ENCODE measurements at places on chromosomes 3 and 15. TPM values are rescaled to one million over a fixed set of nuclear protein-coding genes. Genes with fewer than 3 reads are reported as not detected.

- no peak for DNase-seq
Measured at GRCh38 chr15:40826423-40827075, 2.0 kb downstream of the PPP1R14D start.

Gene CLSTN2
- total RNA-seq: 3.1 TPM

- no peak for DNase-seq
Measured at GRCh38 chr15:42279234-42279723, 6.0 kb upstream of the TMEM87A start.

Gene NANOGP8
- 0.86 TPM for total RNA-seq

GRCh38 chr3:186044427-186044826 lies 64.5 kb downstream of the ETV5 start:
- no peak for DNase-seq

DNA sequence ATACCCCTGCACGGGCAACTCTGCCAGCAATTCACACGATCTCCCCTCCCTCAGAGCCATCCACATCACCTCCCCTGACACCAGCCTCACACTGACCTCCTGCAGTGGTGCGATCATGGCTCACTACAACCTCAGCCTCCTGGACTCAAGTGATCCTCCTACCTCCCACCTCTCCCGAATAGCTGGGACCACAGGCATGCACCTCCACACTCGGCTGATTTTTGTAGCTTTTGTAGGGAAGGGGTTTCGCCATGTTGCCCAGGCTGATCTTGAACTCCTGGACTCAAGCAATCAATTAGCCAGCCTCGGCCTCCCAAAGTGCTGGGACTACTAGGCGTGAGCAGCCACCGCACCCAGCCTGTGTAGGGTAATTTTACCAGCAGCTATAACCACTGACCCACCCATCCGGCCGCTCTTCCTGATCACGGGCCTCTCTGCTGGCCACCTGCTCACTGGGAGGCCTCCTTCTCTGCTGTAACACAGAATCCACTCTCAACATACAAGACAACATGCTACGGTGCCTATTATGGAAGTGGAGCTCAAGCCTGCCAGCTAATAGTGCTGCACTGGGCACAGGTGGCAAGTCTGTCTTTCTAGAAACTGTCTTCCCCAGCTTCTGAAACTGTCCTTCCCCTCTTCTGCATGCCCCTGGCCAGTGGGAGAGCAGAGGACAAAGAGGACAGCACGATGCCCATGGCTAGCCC lies 4.6 kb downstream of the GP9 start:
- DNase-seq: no peak

GRCh38 chr15:76449455-76449854 lies 112.9 kb downstream of the ISL2 start:
- no peak for DNase-seq

DNA sequence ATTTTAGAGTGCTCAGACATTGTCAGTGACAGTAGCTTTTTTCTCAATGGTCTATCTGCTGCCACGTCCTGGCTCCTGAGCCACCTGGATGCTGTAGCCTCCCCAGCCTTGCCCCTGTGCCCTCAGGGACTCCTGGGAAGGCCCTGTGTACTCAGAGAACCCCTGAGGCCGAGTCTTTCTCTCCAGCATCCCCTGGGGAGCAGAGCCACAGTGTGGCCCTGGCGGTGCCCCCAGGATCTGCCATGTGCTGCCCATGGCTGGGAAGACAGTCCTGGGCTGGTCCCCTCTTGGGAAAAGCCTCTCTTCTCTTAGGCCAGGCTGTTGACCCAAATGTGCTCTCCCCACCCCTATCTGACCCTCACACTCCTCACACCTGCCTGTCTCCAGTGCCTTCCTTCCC lies 5.0 kb downstream of the MYD88 start:
- no peak for DNase-seq

DNA sequence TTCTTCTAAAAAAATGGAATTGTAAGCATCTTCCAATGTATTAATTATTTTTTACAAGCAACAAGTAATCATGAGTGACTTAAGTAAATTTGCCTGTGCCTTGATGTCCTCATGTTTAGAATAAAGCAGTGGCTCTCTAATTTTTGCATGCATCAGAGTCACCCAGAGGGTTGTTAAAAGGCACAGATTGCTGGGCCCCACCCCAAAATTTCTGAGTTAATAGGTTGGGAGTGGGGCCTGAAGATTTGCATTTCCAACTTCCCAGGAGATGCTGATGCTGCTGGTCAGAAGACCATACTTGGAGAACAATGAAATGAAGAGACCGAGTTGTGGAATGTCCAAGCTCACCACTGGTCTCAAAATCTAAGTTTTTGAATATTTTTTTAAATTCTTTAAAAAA lies 70.2 kb downstream of the ARHGAP31 start:
- DNase-seq: no peak

- no peak for DNase-seq
Measured at GRCh38 chr15:52683580-52683979, 4.4 kb upstream of the ATOSA start.

- DNase-seq: no peak
Measured at GRCh38 chr3:193772422-193772763, 179.4 kb downstream of the OPA1 start.

- DNase-seq: peak; percentile 66
Measured at GRCh38 chr3:195895861-195896360, 12.4 kb downstream of the TNK2 start.

Gene PPP1R14D
- total RNA-seq: not detected

Gene IGDCC3
- 342 TPM for total RNA-seq

- no peak for DNase-seq
Measured at GRCh38 chr15:80578871-80579270, 116.2 kb upstream of the ABHD17C start.

Gene WNT7A
- total RNA-seq: not detected

Gene GOLGA8B
- 161 TPM for total RNA-seq

- DNase-seq: no peak
Measured at GRCh38 chr3:115768661-115769060, 145.4 kb downstream of the GAP43 start.

GRCh38 chr3:138774529-138775253 lies 60.0 kb downstream of the PIK3CB start:
- DNase-seq: no peak

Gene PODXL2
- total RNA-seq: 139 TPM

- no peak for DNase-seq
Measured at GRCh38 chr3:122515020-122515468, 305 bp upstream of the KPNA1 start.

Gene TRH
- total RNA-seq: 1.7 TPM

Gene LRTM1
- total RNA-seq: not detected

Gene NPRL2
- 30.4 TPM for total RNA-seq

DNA sequence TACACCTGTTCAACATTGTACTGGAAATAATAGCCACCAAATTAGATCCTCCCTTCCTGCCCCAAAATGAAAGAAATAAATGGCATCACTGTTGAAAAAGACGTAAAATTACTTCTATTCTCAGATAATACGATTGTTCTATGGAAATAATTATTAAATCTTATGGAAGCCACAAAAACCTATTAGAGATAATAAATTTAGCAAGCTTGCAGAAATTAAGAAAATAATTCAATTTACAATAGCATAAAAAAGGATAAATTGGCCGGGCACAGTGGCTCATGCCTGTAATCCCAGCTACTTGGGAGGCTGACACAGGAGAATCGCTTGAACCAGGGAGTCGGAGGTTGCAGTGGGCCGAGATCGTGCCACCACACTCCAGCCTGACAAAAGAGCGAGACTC lies 57.8 kb downstream of the PPCDC start:
- no peak for DNase-seq

DNA sequence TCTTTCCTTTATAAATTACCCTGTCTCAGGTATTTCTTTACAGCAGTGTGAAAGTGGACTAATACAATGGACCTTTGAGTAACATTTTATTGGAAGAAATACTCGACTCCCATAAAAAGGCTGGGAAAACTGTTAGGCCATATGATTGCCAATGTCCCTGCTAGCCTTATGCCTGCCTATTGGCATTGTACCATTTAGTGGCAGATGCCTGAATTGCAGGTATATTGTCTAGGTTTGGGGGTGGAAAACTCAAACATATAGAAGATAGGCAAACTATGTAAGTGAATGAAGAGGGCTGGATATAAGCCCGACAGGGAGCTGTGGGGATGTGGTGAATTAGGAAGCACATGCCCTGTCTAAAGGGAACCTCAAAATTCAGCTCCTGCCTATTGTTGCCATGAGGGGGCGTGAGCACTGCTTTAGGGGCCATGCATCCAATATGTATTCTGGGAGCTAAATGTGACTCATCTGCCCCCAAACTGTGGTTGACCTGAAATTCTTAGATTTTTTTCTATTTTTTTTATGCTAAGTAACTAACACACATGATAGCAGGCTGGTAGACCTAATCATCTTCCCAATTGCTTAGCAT lies 65.2 kb upstream of the TRA2B start:
- DNase-seq: no peak

Gene SPESP1
- total RNA-seq: not detected

DNA sequence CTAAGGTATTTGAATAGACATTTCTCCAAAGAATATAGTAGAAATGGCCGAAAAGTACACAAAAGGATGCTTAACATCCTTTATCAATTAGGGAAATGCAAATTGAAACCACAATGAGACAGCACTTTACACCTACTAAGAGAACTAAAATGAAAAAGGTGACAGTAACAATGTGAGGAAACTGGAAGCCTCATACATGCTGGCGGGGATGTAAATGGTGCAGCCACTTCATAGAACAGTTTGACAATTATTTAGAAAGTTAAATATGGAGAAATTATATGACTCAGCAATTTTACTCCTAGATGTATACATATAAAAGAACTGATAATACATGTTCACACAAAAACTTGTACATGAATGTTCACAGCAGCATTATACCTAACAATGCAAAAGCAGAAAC lies 13.4 kb downstream of the SPICE1 start:
- no peak for DNase-seq

Gene RYR3
- total RNA-seq: 7.4 TPM

- DNase-seq: peak; percentile 6
Measured at GRCh38 chr3:14525685-14526631, 14.2 kb downstream of the GRIP2 start.

Gene TRAK1
- 308 TPM for total RNA-seq

- DNase-seq: no peak
Measured at GRCh38 chr3:150535204-150535603, 11.1 kb downstream of the SERP1 start.

DNA sequence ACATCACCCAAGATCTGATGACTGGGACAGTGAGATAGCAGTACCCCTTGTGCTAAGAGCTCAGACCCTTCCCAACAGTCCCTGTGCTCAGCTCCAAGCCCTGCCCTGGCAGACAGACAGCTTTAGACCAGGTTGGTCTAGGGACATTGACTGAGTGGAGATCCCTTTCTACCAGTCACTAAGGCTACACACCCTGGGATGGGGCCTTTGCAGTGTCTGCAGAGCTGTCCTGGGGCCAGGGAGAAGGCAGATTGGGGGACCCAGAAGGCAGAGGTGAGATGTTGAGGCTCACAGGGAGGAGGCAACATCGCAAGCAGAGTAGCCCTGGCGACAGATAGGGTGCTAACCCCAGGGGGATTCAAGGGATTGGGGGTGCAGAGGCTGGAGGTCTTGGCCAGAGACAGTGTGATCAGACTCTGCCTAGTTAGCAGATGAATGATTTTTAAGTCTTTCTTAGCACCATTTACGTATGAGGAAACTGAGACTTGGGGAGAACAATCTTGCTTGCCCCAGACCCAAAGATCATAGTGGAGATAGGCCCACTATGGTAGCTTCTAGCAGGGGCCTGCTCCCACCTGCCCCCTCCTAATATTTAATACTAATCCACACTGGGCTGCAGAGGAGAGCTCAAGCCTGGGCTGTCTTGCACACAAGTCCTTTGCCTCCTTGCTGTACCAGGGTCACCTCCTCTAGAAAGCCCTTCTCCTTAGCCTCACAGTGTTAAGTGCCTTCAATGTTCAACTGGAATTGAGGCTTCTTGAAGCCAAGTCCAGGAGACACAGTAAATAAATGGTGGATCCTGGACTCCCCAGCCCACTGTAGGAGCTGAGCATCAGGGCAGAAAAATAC lies 32.6 kb downstream of the HMCES start:
- DNase-seq: no peak

GRCh38 chr3:37546876-37547275 lies 314.8 kb upstream of the CTDSPL start:
- no peak for DNase-seq

All from glutamatergic neuron (in vitro differentiated cells).